Fibroblast of upper back skin (primary cell): ENCODE measurements at places on chromosomes 6 and 20.

- no peak for DNase-seq
These were observed 208.6 kb downstream of the ERMARD start for GRCh38 chr6:169960003-169960344.

- peak; percentile 17 for DNase-seq
These were observed 44.6 kb downstream of the PEX7 start for GRCh38 chr6:136866872-136867416.

DNA sequence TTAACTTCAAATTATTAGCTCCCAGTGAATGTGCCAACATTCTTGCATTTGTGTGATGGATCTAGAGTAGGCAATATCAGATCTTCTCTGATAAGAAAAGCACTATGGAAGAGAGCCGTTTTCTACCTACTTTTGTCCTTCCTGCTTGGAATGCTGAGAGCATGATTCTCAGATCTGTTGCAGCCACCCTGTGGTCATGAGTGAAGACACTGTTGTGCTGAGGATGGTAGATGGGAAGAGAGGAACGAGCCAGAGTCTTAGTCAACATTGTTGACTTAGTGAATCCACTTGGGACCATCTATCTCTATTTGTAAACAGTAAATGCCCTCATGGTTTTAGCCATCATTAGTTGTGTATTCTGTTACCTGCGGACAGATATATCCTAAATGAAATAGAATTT is 202.6 kb downstream of the CD109 start:
- no peak for DNase-seq

GRCh38 chr20:59247731-59248684 is 52.4 kb upstream of the EDN3 start:
- peak; percentile 14 for DNase-seq

DNA sequence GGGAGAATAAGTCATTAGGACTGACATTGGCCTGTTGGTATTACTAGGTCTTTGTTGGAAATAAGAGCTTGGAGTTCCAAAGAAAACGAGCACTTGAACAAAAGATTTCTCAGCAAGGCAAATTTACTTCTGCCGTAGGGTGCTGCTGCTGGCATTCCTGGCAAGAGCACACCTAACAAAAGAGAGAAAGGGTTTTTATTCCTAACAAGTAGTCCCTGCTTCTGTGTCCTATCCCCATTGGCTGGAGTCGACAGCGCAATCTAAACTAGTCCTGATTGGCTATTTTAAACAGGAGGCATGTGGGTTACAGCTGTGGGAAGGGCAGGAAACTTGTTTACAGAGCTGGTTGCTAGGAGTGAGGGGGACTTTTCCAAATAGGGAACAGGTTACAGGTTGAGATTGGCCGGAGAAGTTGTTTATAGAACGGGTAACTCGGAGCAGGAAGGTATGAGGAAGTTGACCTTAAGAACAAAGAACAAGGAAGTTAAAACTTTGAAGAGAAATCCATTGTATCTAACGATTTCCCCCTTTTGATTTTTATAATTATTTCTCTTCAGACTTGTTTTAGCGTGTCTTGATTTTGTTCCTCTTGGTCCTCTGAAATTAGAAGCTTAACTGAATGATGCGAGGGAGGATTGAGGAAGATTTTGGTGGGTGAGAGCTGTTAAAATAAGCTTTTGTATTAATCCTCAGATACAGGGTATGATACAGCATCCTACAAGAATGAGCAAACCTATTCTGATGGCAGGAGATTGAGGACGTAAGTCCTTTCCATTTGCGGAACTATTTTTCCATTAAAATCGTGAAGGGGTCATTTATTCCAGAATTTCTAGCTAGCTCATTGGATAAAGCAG is 3.4 kb upstream of the ZNFX1 start:
- no peak for DNase-seq

DNA sequence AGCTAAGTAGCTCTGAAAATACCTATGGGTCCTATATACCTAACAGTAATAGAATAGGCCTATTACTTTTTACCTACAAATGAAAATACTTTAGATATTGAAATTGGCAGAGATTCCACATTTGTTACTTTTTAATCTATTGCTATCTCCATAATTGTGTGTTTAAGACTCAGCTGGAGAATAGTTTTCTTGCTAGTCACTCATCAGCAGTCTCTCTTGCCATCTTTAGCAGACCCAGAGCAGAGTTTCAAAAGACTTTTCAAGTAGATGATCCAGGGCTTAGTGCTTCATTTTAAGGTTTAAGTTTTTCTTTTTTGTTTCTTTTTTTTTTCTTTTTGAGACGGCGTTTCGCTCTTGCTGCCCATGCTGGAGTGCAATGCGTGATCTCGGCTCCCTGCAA is 12.9 kb downstream of the ANKS1A start:
- peak; percentile 42 for DNase-seq

- no peak for DNase-seq
These were observed 16.6 kb downstream of the NUDT3 start for GRCh38 chr6:34375833-34376232.

- DNase-seq: no peak
These were observed 47.5 kb downstream of the RALGAPA2 start for GRCh38 chr20:20664795-20665589.

DNA sequence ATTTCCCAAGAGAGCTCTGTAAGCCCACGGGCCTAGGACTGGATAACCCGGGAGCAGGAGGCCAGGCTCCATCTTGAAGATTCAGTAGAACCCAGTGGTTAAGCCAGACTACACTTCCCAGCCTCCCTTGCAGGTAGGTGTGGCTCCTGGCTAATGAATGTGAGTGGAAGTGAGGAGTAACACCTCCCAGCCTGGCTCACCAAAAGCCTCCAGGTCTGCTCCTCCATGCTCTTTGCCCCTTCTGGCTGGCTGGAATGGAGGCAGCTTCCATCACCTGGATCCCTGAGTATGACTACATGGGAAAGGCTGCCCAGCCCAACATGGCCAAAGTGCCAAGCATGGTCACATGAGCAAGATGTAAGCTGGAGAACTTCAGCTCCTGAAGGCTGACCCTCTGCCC is 9.7 kb downstream of the LRRN4 start:
- DNase-seq: no peak

- no peak for DNase-seq
These were observed 14.9 kb downstream of the CRISP2 start for GRCh38 chr6:49698478-49698877.

- no peak for DNase-seq
These were observed 56.1 kb downstream of the SCML4 start for GRCh38 chr6:107768044-107768443.

DNA sequence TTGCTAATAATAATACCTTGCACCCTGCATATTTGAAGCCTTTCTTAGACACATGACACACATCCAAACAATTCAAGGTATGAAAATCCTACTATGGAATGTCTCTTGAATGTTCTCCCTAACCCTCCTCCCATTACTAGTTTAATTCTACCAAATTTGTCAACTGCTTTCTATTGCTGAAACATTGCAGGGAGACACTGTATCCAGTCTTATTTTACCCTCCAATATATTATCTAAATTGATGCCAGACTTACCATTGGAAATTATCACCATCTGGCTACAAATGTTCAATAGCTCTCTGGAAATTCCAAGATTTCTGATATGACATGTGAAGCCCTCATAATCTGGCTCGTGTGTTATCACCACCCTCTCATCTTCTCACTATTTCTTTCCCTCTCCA is 1027.3 kb upstream of the CITED2 start:
- DNase-seq: peak; percentile 93

GRCh38 chr6:70312165-70312745 is 9.4 kb upstream of the COL9A1 start:
- peak; percentile 89 for DNase-seq

DNA sequence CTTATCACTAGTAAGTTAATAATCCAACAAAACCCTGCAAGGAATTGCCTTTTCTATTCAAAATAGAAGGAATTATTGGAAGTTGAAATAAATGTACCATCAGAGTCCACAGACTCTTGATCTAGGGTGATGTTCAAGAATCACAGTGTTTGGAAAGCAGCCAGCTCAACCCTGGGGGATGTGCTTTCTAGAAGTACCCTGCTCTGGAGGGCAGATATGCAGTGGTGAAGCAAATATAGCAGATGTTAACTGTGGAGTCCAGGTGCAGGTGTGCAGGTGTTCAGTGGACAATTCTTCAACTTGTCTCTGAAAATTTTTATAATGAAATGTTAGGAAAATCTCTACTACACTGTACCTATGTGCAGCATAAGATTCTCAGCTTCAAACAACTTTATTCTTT is 9.1 kb upstream of the INSM1 start:
- DNase-seq: no peak

- no peak for DNase-seq
These were observed 849.6 kb upstream of the MANEA start for GRCh38 chr6:94727710-94728109.

GRCh38 chr6:140758169-140758877 is 1374.4 kb upstream of the GJE1 start:
- no peak for DNase-seq

GRCh38 chr20:45317826-45318225 is 9.7 kb upstream of the MATN4 start:
- no peak for DNase-seq

DNA sequence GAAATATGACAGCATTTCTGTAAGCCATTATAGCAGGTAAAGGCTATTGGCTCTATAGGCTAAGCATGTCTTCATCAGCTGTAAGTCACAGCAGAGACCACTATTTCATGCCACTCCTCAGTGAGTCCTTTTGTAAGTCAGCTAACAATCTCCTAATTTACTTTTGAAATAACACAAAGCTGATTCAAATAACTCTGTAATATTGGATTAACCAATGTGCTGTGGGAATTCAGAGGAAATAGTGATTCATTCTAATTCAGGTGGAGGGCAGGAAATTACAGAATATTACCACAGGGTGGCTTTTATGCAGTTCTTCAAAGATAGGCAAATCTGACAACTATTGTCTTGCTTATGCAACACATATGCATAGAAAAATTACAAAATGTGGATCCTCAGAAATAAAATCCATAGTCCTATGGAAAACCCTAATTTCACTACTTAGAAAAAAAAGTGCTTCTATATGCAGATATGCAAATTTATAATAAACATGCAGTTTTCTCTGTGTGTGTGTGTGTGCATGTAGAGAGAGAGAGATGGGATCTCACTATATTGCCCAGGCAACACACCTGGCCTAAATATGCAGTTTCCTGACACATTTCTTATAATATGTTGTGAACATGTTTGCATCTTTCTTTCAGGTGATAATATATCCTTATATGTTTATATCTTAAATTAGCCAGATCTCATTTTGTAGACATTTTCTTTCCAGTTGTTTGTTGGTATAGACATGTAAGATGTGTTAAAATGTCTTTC is 4.8 kb upstream of the SMIM28 start:
- peak; percentile 29 for DNase-seq

DNA sequence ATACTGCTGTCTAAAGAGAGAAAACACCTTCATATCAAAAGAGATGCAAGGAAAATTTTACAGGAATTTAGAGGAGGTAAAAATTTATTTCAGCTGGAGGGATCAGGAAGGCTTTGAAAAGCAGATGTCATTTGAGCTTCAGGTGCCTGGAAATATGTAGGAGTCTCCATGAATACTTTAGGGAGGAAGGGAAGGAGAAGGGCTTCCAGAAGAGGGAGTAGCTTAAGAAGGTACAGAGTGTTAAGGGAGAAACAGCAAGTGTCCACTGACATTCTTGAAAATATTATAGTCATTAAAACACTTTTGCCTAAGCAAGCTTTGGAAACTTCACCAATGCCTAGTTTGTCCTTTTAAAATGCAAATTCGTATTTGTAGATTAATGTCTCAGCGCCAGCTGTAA is 27.2 kb downstream of the L3MBTL3 start:
- no peak for DNase-seq

DNA sequence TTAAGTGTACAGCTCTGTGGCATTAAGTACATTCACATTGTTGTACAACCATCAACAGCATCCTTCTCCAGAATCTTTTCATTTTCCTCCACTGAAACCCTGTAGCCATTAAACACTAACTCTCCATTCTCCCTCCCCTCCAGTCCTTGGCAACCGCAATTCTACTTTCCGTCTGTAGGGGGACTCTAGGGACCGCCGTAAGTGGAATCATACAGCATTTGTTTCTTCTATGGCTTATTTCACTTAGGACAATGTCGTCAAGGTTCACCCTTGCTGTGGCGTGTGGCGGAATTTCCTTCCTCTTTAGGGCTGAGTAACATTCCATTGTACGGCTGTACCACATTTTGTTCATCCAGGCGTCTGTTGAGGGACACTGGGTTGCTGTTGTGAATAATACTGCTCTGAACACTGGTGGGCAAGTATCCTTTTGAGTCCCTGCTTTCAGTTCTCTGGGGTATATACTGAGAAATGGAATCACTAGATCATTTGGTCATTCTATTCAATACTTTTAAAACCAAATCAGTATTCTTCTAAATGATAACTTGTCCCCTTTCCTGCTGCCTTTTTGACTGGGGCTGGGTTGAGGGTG is 50.7 kb downstream of the PPP1R3G start:
- DNase-seq: peak; percentile 37

GRCh38 chr6:145075425-145075824 is 659.9 kb downstream of the EPM2A start:
- DNase-seq: no peak

GRCh38 chr6:37313723-37314486 is 39.9 kb upstream of the RNF8 start:
- no peak for DNase-seq

DNA sequence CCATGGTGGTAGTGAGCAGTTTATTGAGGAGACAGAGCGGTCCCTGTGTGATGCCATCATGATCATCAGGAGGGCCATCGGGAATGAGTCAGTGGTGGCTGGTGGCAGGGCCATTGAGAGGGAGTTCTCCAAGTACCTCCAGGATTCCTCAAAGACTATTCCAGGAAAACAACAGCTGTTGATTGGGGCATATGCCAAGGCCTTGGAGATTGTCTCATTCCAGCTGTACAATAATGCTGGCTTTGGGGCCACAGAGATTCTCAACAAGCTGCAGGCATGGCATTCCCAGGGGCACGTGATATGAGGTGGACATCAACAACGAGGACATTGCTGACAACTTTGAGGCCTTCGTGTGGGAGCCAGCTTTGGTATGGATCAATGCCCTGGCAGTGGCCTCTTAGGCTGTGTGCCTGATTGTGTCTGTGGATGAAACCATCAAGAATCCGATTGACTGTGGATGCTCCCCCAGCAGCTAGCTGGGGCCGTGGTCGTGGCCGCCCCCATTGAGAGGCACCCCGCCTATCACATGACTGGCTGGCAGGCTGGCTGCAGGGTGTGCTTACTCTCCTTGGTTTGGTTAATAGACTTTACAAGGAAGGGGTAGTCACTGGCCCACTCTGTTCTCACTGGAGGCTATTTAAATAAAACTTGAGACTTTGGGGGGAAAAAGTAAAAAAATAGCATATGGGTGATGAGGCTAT is 16.7 kb downstream of the RAET1E start:
- DNase-seq: no peak

DNA sequence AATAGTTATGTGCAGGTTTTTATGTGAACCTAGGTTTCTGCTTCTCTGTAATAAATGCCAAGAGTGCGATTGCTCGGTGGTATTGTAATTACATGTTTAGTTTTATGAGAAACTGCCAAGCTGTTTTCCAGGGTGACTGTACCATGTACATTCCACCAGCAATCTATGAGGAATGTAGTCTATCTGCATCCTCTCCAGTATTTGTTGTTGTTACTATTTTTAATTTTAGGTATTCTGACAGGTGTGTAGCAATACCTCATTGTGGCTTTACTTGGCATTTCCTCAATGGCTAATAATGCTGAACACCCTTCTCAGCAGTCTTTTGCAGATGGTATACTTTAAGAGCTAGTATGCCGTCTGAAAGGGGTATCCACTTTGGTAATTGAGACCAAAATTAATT is 142.1 kb downstream of the BMP2 start:
- DNase-seq: no peak

- no peak for DNase-seq
These were observed 9.0 kb downstream of the ADGRF1 start for GRCh38 chr6:47032974-47033765.
